BJ (cell line): ENCODE measurements at places on chromosomes 12 and 14. TPM values are rescaled to one million over a fixed set of nuclear protein-coding genes. Genes with fewer than 3 reads are reported as not detected.
A peak's percentile ranks its signal among the peaks of the same experiment; 100 is the strongest.

ANO6 gene
- 45.8 and 72.3 TPM in 2 replicates for polyA plus RNA-seq

SPIC gene
- not detected in 2 replicates for polyA plus RNA-seq

DNA sequence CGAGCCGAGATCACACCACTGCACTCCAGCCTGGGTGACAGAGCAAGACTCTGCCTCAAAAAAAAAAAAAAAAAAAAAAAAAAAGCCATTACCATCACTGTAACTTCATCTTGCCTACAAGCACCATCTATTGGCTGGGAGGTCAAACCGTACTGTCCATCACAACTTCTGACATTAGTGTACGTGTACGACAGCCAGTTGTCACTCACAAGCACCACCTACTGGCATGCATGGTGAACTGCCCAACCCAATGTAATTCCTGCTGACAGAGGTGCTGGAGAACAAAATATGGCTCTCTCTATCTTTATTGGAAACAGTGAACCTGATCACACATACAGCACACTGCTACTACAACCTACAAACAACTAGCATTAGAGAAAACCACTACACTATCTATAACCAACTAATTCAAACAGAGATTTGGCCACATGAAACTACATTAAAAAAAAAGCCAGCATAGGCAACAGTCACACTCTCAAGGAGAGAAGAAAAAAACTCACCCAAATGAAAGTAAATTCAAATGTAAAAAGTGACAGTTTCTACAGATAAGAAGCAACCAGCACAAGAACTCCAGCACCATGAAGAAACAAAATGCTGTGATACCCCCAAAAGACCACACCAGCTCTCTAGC, 82.3 kb downstream of the PUS7L start:
- DNase-seq: no peak

GRCh38 chr12:82329508-82329907, 28.7 kb downstream of the CCDC59 start:
- no peak for DNase-seq

- no peak for DNase-seq
These were observed 47.3 kb downstream of the NUAK1 start for GRCh38 chr12:106091446-106091820.

GRCh38 chr14:58752771-58753201, 115.0 kb downstream of the DACT1 start:
- DNase-seq: no peak

- no peak for DNase-seq
These were observed 39.8 kb upstream of the MEG3 start for GRCh38 chr14:100786131-100786530.

- DNase-seq: no peak
These were observed 6.2 kb upstream of the DDX47 start for GRCh38 chr12:12806784-12807516.

DNA sequence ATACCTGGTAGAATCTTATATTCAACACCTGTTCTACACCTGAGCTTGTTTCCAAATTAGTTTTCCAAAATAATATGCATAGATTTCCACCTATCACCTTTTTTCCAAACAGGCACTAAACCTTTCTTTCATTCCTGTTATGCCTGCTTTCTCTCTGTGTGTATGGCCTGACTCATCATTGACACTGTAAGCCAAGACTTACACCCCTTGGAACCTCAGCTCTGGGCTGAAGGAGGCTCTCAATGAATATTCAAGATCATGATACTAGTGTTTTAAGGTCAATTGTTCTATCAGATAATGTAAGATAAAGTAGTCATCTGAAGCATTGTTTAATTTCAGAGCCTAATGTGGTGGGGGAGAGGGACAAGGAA, 1193.3 kb downstream of the FLRT2 start:
- no peak for DNase-seq

AKAP3 gene
- 0.98 and 1.1 TPM in 2 replicates for polyA plus RNA-seq

DNA sequence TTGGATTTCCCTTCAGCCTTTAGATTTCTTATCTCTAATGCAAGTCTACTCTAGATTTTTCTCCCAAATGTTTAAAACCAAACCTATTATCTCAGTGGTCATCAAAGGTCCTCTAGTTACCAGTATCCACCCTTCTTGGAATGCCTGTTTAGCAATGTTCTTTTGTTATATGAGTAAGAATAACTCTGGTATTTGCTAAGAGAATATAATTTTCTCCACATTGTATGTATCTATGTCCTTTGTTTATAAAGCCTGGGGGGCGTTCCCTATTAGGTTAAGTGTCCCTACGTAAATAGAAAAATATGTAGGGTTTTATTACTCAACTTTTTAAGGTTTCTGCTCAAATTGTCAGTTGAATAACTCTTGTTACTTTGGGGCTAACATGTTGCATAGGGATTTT, 27.3 kb downstream of the PPM1A start:
- peak; percentile 4 for DNase-seq

DNA sequence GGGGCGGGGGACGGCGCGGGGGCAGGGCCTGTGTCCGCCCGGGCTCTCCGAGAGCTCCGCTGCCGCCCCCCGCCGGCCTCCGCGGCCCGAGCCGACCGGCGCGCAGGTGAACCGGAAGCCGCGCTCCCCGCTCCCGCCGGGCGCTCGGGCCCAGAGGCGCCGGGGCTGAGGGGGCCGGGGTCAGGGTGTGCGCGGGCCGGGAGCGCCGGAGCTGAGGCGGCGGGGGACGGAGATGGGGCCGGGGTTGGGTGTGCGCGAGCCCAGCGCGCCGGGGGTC, 431 bp downstream of the HIP1R start:
- no peak for DNase-seq
